ENCODE measurements at places on chromosomes 6 and 20.
A peak's percentile ranks its signal among the peaks of the same experiment; 100 is the strongest.

GRCh38 chr6:41396335-41396734 is 60.9 kb downstream of the NCR2 start:
- DNase-seq, result no peak

GRCh38 chr6:155417454-155417853 is 38.2 kb downstream of the NOX3 start:
- no peak for DNase-seq

GRCh38 chr20:63552481-63553249 is 1.3 kb upstream of the FNDC11 start:
- DNase-seq, result peak; percentile 30

DNA sequence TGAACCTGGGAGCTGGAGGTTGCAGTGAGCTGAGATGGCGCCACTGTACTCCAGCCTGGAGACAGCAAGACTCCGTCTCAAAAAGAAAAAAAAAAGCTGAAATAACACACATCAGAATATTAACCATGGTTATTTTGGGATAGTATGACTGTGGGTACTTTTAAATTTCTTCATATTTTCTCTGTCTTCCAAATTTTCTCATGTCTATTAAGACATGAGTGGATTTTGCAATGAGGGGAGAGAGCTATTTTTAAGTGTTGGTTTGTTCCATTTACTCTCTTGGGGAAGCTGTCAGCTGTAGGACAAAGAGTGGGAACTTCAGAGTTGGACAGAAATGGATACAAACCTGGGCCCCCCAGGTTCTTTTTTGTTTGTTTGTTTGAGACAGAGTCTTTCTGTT is 10.3 kb downstream of the ADISSP start:
- DNase-seq, result no peak

DNA sequence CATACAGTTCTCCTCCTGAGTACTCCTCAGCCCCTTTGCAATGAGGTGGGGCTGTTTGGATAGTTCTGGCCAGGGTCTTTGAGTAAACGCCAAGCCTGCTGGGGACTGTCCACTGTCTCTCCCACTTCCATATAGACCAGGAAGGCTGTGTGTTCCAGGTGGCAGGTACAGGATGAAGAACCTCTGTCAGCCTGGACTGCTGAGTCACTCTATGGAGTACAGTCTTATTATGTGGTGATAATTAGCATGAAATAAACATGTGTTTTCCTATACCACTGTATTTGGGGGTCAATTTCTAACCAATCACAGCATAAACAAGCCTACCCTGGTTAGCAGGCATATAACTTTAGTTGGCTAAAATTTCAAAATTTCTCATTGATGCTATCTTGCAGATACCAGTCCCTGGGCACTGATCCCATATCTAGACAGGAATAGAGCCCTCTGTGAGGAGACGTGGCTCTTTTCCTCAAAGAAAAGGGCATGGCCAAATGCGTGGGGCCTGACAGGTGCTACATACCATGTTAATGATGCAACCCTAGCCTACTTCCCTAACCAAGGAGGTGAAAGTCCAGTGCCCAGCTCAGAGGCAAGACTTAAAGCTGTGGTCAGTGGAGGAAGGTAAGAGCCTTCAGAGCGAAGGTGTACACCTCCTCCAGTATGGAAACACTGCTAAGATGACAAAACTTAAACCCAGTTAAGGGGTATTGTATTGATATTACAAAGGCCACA is 4.5 kb upstream of the ALDH8A1 start:
- DNase-seq, result no peak

DNA sequence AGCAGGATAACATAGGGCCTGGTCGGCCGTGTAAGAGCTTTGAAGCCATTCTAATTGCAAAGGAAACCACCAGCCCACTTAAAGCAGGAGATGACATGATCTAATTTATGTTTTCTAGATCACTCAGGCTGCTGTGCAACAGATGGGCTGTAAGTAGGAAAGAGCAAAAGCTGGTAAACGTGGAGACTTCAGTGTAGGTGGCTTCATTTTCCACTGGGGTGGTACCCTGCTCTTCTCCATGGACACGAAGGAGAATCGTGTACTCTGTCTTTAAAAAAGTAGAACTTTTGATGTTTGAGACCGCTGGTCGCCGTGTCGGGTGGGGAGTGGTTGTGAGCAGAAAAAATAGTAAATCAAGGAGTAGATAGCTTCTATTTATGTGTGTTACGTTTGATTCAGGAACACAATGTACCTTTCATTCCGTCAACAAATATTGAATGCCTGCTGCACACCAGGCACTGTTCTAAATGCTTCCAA is 6.4 kb downstream of the CASS4 start:
- DNase-seq, result no peak

Data from EH (cell line).